Hair follicular keratinocyte (primary cell): ENCODE measurements at places on chromosomes 16 and 17. TPM values are rescaled to one million over a fixed set of nuclear protein-coding genes. Genes with fewer than 3 reads are reported as not detected.

The LHX1 gene
- total RNA-seq = not detected in 2 replicates

The WNT3 gene
- total RNA-seq = 0.19 and 1.0 TPM in 2 replicates

The TBC1D3E gene
- total RNA-seq = not detected in 2 replicates

The XAF1 gene
- total RNA-seq = 0.84 and 2.0 TPM in 2 replicates

The TPPP3 gene
- not detected in 2 replicates for total RNA-seq
